ENCODE measurements at places on chromosomes 3 and 15.

DNA sequence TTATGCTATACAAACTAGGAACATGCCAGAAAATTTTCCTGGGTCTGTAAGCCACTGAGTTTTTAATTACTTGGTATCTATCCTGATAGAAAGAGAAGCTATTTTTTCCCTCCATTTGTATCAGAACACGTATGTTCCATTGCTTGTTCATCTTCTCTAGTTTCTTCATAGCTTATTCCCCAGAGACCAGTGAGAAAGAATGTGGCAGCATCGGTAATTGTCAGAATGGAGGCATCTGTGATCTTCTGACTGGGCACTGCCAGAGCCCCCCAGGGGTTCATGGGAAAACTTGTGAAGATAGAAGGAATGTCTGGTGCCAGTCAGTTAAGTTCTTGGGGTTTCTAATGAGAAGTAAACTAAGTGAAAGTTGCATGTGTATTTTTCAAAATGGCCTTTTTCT is 720.2 kb upstream of the GOLIM4 start:
- DNase-seq, result no peak

- DNase-seq, result no peak
These were observed 74.2 kb downstream of the GTF2E1 start for GRCh38 chr3:120816728-120817127.

- DNase-seq, result no peak
These were observed 4.3 kb upstream of the AP3B2 start for GRCh38 chr15:82714016-82714415.

DNA sequence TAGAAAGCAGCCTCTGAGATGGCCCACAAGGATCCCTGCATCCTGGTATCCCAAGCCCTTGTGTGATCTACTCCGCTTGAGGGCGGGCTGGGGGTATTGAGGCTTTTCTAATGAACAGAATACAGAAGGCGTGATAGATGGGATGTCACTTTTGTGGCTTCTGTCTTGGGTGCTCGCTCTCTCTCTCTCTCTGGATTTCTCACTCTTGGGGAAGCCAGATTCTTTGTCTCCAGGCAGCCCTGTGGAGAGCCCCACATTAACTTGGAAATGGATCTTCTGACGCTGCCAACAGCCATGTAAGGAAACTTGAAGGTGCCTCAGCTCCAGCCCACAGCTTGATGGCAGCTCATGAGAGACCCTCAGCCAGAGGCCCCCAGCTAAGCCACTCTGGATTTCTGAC is 26.9 kb upstream of the SEC62 start:
- DNase-seq, result no peak

GRCh38 chr3:36736301-36736700 is 28.1 kb downstream of the DCLK3 start:
- DNase-seq, result no peak

DNA sequence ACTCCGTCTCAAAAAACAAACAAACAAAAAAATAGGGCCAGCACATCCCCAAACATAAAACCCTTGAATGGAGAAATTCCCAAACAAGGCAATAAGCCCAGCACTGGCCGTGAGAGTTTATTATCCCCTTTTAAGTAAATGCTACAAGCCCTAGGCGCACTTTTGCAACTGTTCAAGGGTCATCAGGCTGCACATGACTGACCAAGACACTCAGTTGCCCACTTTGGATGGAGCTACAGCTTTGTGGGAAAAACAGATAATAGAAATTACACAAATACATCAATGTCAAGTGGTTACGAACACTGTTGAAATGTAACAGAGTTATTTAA is 33.7 kb upstream of the ZNF445 start:
- DNase-seq, result no peak

GRCh38 chr3:120678331-120678947 is 3.6 kb downstream of the HGD start:
- DNase-seq, result no peak

- no peak for DNase-seq
These were observed 22.0 kb upstream of the DOCK3 start for GRCh38 chr3:50652709-50653108.

DNA sequence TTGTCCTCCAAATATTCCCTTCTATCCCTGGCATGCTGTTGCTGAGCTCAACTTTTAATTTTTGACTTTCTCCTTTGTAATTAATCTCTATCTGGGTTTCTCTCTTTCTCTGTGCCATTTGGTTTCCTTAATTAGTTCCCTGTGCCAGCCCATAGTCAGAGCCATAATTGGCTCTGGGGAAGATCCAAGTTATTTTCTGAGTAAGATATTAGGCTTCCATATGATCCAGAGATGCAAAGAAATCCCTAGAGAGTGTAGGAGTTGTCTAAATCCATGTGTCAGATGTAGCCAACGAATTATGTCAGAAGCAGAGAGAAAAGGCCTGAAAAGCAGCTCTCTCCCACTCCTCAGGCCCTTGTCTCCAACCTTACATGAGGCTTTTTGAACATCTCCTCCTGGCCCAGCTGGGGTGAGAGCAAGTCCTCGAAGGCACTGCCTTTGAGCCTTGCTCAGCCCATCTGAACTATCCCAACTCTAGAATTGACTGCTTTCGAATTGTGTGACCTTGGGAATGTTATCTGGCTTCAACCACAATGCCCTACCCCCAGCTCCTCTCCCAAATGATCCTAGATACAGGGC is 46.4 kb downstream of the MOBP start:
- no peak for DNase-seq

DNA sequence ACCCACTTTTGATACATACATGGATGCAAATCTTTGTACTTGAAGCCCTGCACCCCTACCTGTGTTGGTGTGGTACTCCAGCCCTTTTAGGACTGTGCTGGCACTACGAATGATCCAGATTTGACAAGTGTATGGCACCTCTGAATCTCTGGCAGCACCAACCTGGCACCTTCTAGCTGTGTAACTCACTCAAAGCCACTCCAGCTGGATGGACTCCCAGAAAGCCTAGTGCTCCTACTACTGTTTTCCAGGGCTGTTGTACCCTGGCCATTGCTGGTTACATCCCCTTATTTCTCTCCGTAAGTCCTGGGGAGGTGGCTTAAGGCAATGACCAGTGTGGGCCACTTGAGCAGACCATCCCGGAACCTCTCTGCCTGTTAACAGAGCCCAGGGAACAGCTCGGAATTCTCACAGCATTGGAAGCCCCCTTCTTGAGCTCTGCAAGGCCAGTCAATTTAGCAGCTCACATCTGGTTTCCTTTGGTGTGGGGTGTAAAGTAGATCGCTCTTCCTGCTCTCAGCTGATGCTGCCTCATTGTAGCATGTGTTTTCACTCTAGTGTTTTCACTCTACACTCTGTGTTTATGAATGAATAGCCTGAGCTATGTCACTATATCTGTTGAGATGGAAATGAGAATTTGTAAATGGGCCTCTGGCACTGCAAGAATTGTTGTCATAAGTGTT is 12.2 kb downstream of the CALML4 start:
- DNase-seq, result no peak

DNA sequence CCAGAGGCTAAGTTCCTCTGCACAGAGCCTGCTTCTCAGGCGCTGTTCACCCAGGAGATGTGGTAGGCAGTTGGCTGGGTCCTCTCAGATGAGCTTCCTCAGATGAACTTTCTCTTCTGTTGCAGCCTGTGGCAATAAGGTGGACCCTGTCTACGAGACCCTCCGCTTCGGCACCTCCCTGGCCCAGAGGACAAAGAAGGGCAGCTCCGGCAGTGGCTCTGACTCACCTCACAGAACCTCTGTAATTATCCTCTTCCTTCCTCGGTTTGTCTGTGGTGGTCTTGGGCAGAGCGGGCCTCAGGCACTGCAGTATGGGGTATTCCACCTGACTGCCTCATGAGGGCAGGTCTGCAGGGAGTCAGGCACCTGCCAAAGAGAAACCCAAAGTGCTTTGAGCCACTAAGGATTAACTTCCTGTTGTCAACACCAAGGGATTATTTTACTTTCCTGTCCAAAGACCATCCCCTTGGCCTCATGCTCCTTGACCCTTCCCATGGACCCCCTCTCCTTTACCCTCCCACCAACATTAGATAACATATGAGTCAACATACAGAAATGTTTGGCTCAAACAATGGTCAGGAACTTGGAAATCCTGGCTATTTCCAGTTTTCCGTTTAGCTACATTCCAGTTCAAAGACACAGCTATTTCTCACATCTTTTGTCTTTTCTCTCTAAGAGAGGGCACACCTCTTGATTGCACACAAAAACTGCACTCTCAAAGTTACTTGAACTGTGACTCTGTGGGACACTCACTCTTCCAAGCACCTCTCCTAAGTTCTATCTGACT is 105.9 kb downstream of the STAC start:
- DNase-seq, result no peak

DNA sequence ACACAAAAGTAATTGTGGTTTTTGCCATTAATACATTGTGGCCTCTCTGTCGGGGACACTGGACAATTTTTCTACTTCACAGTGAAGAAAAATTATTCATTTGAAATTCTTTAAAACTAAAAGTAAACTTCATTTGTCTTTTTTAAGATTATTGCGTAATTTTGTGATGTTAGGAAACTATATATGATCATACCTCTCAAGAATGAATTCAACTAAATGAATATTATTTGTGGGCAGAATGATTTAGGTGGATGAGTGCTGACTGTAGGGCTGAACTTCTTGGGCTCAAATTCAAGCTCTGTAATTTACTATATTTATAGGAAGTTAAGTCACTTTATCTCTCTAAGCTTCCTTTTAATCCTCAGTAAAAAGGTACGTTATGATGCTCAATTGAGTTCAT is 441.2 kb downstream of the ROBO1 start:
- DNase-seq, result no peak

DNA sequence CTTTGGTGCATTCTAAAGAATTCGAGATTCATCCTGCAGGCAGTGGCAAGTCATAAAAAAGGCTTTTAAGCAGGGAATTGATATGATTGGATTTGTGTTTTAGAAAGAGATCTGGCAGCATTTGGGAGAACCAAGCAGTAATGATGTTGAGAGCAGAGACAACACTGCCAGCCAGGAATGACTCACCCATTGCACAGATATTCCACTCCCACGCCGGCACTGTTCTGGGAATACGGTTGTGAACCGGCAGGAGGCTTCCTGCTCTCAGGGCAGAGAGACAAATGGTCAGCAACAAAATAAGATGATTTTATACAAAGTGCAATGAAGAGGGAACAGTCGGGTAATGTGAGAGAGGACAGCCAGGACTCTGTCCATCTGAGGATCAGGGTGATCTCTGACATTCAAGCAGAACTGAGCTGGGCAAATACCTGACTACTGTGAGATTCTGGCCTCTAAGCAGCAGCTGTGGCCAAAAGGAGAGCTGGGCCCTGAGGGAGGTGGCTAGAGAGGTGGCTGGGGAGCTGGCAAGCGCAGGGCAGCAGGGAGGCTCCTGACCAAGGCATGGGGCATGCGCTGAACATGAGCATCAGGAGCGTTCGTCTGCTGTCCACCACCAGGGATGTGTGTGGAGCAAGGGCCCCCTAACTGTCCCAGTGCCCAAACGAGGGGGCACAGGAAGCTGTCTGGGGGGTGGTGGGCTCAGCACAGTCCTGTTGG is 56.1 kb upstream of the PLXNA1 start:
- DNase-seq, result no peak

DNA sequence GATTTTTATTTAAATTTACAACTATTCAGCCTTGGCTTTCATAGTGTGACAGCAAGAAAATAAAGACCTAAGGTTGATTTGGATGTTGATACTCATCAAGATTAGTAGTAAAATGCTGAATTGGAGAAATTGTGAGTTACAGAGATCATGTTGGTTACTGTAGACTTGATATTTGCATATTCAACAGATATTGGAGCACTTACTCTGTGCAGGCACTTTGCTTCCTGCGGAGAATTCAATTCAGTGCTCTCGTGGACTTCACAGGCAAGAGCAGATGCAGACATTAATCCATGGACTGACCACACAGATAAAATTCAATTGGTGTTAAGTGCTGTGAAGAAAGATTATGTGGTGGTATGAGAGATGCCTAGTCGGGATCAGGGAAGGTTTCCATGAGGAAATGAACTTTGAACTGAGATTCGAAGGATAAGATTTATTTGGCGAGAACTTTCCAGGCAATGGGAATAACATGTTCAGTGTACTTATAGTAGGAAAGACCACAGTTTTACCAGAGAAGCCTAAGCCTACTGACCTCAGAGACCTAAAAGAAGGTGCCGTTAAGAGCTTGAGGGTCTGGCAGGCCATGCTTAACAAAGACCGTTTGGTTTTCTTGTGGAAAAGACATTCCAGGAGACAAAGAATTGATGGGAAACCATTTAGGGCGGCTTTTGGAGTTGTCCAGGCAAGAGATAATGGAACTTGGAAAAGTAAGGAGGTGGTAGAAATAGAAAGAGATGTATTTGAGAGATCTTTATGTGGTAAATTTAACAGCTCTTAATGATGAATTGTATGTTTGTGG is 4.3 kb downstream of the SELENOT start:
- no peak for DNase-seq

DNA sequence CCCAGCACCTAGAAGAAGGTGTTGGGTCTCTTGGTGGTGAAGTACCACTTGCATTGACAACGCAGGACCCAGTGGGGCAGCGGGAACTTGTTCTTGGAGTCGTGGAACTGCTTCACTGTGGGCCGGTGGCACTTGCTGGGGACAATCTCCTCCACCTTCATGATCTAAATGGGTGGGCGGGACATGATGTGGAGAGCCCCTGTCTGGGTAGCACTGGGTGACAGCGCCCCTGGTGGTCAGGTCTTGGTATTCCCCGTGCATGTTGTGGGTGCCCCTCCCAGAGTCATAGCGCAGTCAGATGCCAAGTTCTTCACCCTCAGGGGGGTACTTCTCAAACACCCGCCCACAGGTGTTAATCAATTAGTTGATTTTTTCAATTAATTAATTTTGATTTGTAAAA is 60.2 kb downstream of the AGBL1 start:
- DNase-seq, result no peak

DNA sequence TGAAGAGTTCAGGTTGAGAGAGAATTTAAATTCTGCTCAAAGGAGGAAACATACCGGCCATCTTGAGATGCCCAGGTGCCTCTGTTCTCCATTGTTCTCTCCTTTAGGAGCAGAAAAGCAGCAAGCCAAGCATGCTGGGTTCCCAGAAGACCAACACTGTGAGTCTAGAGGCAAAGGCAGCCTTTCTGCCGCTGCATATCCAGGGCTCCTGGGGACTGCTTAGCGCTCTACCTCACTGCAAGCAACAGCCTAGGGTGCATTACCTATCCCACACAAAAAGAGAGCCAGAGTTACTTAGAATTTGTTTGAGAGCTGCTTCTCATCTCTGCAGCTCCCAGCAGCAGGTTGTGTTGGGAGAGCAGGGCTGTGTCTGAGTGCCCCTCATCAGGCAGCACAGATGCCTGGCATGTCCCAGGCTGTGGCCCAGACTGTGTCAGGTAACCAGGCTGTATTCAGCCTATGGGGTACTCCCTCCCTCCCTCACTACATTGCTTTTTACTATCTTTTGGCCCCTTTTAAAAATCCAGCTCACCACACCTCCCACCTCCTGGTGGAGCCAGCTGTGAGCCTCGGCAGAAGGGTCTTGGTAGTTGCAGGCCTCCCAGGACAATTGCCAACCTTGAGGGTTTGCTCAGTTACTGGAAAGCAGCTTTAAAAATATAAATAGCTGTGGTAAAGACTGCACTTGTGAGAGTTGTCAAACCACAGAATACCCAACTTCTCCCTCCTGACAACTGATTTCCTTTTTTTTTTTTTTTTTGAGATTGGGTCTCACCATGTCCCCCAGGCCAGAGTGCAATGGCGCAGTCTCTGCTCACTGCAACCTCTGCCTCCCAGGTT is 30.2 kb downstream of the BCL2L10 start:
- DNase-seq, result no peak

GRCh38 chr15:88904624-88905327 is 8.4 kb downstream of the MFGE8 start:
- no peak for DNase-seq

- DNase-seq, result no peak
These were observed 109.5 kb downstream of the SSR3 start for GRCh38 chr3:156445117-156446090.

GRCh38 chr15:82871358-82871757 is 61.9 kb downstream of the WHAMM start:
- DNase-seq, result no peak
